ENCODE measurements at places on chromosomes 2 and 18. TPM values are rescaled to one million over a fixed set of nuclear protein-coding genes. Genes with fewer than 3 reads are reported as not detected.
A peak's percentile ranks its signal among the peaks of the same experiment; 100 is the strongest.

- H3K36me3 ChIP-seq = no peaks in the 10 kb centered on the region
- H3K4me3 ChIP-seq = no peak overlapping the region
- H3K27ac ChIP-seq = no peak overlapping the region
- no peaks in the 10 kb centered on the region for H3K27me3 ChIP-seq
- H3K4me1 ChIP-seq = no peaks in the 10 kb centered on the region
Observed at GRCh38 chr2:18959952-18960717, 370.8 kb upstream of the NT5C1B start.

- peak overlapping the region; percentile 7 for H3K4me3 ChIP-seq
- H3K27ac ChIP-seq = peak overlapping the region; percentile 50
- H3K4me1 ChIP-seq = no peaks in the 10 kb centered on the region
- no peaks in the 10 kb centered on the region for H3K36me3 ChIP-seq
- no peak for DNase-seq
- H3K27me3 ChIP-seq = no peaks in the 10 kb centered on the region
Observed at GRCh38 chr2:182548031-182548950, 121.5 kb upstream of the PDE1A start.

GRCh38 chr2:84527137-84528129, 11.1 kb downstream of the DNAH6 start:
- DNase-seq = no peak
- no peak overlapping the region for H3K4me3 ChIP-seq

DNA sequence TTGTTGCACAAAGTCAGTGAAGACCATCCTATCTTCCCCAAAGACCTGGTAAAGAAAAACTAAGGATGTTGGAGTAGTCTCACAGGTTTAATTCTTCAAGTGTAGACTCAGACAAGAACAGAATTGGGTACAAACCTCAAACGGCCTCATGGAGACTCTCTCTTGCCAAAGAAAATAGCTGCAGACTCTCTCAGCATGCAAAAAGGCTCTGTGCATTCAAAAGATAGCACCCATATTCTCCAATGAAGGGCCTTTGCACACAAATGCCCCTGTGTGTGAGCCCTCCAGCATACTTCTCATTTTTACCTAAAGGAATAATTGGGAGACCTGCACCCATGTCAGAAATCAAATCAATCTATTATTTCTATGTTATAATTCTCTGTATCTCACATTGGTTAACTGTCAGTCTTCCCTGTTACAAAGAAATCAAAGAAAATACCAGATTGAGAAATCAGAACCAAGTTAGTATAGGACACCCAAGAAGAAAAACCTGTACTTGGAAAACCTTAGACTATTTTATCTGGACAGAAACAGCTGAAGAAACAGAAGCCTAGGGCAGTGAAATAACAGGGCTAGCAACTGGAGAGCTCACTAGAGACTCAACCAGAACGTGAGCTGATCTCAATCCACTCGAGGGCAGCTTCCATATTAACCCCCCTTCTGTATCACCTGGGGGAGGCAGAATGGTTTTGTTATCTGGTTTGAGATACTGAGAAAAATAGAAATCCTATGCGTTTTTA, 134.7 kb upstream of the DNAJC10 start:
- DNase-seq = no peak
- H3K4me3 ChIP-seq = no peak overlapping the region
- H3K4me1 ChIP-seq = no peaks in the 10 kb centered on the region
- no peak overlapping the region for H3K27ac ChIP-seq
- H3K27me3 ChIP-seq = no peaks in the 10 kb centered on the region

DNA sequence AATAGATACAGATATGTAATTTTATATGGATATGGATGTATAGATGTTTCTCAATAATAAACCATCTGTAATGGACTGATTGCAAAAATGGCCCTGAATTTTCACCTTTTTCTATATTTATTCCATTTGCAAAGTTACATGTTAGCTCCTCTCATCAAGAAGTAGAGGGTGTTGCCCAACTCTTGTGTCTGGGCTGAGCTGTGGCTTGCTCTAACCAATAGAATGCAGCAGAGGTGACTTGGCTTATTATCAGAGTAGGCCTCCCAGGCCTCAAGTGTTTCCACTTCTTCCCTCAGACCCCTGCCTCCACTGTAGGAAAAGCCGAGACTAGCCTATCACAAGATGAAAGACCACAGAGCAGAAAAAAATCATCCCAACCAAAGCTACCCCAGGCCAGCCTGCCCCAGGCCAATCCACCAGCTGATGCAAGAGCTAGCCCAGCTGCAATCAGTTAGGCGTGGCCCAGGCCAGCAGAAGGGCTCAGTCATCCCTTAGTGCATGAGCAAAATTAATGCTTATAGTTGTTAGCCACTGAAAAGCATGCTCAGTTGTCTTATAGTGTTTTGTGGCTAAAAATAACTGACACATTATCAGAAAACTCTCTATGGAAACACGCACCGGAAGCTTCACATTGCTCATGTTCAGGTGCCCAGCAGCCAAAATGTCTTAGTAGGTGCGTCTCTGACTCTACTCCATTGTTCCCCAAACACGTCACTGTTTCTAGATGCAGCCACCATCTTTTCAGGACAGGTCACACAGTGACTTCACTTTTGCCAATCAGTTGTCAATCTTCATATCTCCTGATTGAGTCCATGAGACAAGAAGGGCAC, 464.0 kb downstream of the FBXO15 start:
- no peaks in the 10 kb centered on the region for H3K36me3 ChIP-seq
- DNase-seq = no peak
- H3K4me1 ChIP-seq = no peaks in the 10 kb centered on the region
- no peaks in the 10 kb centered on the region for H3K27me3 ChIP-seq

DNA sequence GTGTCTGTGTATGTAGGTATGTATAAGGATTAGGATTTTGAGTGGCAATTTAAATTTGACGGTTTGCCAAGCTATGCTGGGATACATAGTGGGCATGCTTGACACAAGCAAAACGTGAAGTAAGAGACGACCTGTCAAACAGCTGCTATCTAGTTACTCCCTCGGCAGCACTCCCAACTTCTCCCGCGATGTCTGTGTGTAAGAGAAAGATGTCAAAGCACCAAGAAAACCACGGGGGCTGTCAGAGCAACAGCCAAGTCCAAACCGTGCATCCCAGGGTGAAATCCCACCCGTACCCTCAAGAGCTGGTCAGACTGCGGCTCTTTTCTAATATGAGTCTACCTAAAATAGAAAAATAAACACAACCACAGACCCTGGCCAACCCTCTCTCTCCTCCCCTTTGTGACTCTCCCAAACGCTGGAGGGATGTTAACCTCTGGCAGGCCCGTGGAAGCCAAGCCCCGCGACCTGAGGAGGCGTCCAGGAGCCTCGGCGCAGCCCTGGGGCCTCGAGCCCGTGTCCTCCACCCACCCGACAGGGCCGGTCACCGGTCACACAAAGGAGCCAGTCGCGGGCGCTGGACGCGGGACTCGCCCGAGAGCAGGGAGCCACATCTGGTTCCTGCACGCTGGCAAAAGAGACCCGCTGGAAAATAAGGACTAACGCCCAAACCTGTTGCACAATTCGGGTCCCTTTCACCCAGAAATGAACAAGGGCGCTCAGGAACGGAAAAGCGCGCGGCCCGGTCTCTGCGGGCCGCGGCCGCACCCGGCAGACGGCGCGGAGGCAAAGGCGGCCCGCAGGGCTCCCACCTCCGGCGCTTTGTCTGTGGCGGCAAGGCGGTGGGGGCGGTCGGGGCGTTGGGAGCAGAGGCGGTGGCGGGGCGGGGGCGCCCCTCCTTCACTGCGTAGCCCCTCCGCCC, 925 bp downstream of the SESTD1 start:
- H3K36me3 ChIP-seq = no peaks in the 10 kb centered on the region
- H3K4me1 ChIP-seq = no peaks in the 10 kb centered on the region
- peak overlapping the region; percentile 73 for H3K4me3 ChIP-seq
- no peaks in the 10 kb centered on the region for H3K27me3 ChIP-seq
- peak overlapping the region; percentile 91 for H3K27ac ChIP-seq

DNA sequence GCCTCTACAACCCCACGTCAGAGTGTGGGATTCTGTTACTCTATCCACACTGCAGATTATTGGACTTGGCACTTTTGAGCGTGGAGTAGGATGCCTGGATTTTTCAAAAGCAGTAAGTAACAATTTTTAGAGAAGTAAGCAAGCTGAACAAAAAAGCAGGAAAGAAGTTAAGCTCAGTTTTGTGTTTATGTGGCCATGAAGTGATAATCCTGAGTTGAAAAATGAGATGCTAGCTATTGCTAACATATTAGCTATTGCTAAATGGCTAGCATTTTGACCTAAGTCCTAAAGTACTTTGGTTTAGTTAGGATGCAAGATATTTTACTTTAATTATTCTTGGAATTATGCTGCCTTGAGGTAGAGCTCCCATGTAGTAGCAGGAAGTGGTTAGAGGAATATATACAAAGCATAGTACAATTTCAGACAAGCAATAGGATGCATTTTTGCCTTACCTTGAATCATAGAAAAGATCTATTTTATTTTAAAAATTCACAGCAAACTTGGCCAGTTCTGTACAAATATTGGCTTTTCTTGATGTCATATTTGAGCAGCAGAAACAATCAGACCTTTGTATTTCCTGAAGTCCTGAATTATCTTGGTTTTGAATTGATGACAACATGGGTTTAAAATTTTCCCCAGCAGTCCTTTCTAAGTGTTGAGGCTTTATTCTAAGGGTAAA, 74.6 kb downstream of the COX7A2L start:
- DNase-seq = no peak
- H3K36me3 ChIP-seq = no peaks in the 10 kb centered on the region
- H3K4me1 ChIP-seq = no peaks in the 10 kb centered on the region
- H3K27me3 ChIP-seq = no peaks in the 10 kb centered on the region
- no peak overlapping the region for H3K27ac ChIP-seq

DNA sequence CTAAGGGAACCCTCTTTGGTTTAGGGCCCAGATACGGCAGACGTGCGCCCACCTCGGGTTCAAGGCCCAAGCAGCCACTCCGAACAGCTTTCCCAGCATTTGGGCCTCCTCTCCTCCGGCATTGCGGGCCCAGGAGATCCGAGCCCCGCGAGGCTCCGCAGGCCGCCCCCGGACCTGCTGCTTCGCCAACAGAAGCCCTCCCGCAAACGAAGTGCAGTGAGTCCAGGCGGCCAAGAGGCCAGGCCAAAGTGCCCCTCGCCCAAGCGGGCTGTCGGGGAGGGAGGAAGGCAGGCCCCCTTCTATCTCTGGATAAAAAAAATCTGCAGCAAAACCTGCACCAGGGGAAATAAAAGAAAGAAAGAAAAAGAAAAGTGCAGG, 6.0 kb downstream of the EN1 start:
- H3K27me3 ChIP-seq = peaks cover 99% of the 10 kb centered on the region
- H3K27ac ChIP-seq = no peak overlapping the region
- H3K4me1 ChIP-seq = peaks cover 39% of the 10 kb centered on the region
- DNase-seq = no peak

DNA sequence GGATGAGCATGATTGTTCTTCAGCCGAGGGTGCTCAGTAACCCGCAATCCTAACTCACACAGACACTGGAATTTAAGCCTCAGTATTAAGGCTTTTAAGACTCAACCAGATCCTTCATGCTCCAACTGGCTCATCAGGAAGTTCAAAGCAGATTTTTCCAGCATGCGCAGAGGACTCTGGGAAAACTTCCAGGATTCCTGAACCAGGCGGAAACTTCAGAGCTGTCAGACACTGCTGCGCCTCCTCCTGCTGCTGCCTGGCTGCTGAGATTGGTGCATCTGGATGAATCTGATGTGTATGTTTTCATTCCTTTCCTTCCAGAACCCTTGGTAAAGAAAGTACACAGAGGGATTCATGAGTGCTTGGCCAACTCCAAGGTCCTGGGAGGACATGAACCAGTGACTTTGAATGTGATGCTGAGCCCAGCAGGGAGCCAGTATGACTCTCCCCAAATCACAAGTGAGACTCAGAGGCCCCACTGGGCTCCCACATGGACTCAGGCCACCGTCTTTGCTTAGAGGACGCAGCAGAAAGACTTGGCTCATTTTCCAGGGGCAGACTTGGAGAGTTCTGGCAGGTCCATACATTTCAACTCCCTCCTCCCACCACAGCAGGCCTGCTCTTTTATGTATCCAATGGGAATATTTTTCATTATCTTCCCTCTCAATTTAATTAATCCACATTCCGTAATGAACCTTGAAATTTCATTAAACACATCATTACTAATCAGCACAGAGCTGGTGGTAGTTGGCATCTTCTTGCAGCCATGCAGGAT, 143.5 kb upstream of the HDAC4 start:
- no peak for DNase-seq
- no peaks in the 10 kb centered on the region for H3K4me1 ChIP-seq
- no peak overlapping the region for H3K27ac ChIP-seq
- H3K36me3 ChIP-seq = no peaks in the 10 kb centered on the region
- H3K27me3 ChIP-seq = no peaks in the 10 kb centered on the region

DNA sequence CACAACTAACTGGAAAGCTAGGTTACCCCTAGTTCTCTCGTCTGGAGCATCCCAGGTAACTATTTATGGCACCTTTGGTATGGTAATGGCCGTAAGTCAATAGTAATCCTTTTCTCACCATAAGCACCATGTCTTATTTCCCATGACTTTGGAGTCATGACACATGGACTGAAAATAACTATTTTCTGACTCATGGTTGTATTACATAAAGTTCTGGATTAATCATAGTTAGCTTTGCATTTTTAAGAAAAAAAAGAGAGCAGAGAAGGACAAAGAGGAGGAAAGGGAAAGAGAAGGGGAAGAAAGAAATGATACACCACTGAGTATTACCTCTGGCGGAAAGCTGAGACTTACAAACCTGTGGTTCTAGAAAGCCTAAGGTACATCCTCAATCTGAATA, 99.3 kb downstream of the BIN1 start:
- DNase-seq = no peak
- no peaks in the 10 kb centered on the region for H3K27me3 ChIP-seq
- no peaks in the 10 kb centered on the region for H3K4me1 ChIP-seq
- H3K36me3 ChIP-seq = no peaks in the 10 kb centered on the region
- H3K27ac ChIP-seq = no peak overlapping the region

- H3K4me3 ChIP-seq = no peak overlapping the region
- H3K27ac ChIP-seq = no peak overlapping the region
- no peak for DNase-seq
- no peaks in the 10 kb centered on the region for H3K27me3 ChIP-seq
- no peaks in the 10 kb centered on the region for H3K36me3 ChIP-seq
Observed at GRCh38 chr2:177972782-177973181, 99.8 kb downstream of the PDE11A start.

DNA sequence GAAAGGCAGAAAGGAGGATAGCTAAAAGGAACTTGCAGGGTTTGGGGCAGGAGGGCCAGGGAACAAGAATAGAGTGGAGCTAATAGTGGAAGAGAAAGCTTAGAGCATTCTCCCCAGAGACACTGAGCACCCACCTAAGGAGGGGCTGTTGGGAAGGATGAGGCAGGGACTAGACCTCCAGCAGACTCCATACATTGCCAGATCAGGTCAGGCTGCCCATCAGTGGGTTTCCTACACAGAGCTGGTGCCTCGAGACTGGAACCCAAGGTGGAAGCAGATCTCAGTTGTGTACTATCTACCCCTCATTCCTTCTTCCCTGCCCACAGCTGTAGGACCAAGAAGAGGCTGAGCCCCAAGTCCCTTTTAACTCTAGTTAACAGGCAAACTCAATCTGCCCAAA, 148.5 kb downstream of the ZFP36L2 start:
- H3K36me3 ChIP-seq = no peaks in the 10 kb centered on the region
- H3K27ac ChIP-seq = no peak overlapping the region
- no peaks in the 10 kb centered on the region for H3K27me3 ChIP-seq
- peaks cover 60% of the 10 kb centered on the region for H3K4me1 ChIP-seq

KCNIP3 gene
- 35.1 TPM for total RNA-seq

DSG4 gene
- total RNA-seq = not detected

COL4A4 gene
- total RNA-seq = 0.90 TPM

ACTG2 gene
- total RNA-seq = 6.3 TPM

IL1RL1 gene
- 6.1 TPM for total RNA-seq

MYL1 gene
- total RNA-seq = not detected

SLC66A2 gene
- total RNA-seq = 361 TPM

BMP10 gene
- not detected for total RNA-seq

PSMA8 gene
- not detected for total RNA-seq

RFTN2 gene
- 38.0 TPM for total RNA-seq

COMMD1 gene
- 45.2 TPM for total RNA-seq

NDC80 gene
- total RNA-seq = 0.63 TPM

STAM2 gene
- 39.8 TPM for total RNA-seq
